Left lobe of liver (tissue), 2 donors: ENCODE measurements at places on chromosomes 4 and X.

GRCh38 chrX:45972636-45973035 is 572.6 kb downstream of the ZNF674 start:
- no peak for DNase-seq

DNA sequence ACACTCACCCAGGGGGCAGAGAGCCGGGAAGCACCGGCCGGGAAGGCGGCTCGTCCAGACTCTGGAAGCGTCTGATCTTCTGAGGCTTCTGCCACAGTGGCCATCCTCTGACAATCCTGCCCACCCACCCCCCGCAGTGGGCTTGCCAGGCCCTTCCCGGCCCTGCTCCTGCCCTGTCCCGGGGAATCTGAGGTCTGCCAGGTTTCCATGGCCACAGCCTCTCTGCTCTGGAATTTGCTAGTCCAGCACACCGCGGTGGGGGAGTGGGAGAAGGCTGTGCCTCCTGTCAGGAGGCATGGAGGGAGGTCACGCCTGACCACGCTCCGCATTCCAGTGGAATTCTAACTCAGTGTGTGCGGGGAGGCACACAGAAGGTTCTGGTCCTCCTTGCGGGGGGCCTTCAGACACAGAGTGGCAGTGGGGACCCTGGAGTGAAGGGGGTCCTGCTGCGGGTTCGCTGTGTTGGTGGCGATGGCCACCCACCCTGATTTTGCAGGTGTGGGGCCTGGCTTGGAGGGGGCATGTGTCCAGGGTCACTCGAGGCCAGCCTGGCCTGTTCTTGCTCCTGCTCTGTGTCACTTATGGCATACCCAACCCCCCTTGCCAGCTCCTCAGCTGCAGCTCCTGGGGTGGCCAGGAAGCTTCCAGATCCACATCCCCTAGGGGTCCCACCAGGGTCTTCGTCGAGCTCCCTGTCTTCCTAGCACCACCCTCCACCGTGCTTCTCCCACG is 55.6 kb upstream of the ADRA2C start:
- no peak for DNase-seq

GRCh38 chrX:54180403-54180802 is 2.7 kb downstream of the FAM120C start:
- no peak for DNase-seq

GRCh38 chr4:87141428-87141827 is 79.0 kb downstream of the KLHL8 start:
- no peak for DNase-seq

DNA sequence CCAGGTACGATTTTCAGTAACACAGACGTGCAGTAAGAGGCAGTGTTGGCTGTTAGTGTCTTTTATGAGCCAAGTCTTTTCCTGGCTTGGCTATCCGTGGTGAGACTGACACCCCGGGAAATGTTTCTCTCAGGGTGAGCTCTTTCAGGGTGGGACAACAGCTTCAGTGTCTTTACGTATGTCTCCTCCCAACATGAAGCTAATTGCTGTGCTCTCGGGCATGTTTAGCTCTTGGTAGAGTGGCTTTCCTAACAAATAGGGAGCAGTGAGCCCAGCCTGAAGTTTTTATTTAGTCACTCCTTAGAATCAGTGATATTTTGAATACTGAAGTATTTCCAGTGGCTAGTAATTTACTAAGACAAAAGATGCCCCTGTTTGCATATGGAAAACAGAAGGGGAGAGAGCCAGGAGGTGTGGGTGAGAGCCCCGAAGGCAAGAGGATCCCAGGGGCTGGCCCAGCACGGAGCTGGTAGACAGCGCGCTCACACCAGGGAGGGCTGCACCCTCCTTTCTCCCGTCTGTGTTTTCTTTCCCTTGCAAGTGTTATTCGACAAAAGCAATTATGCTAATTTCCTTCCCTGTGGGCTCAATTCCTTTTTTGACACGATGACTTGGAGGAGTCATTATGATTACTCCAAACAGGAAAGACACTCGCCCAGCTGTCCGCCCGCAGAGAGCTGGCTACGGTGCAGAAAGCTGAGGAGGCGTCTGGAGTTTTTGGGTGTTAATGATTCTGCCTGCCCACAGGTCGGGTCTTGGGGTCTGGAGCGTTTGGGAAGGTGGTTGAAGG is 47.7 kb downstream of the PDGFRA start:
- DNase-seq, result no peak

GRCh38 chr4:101835121-101835904 is 44.8 kb downstream of the BANK1 start:
- DNase-seq, result no peak

DNA sequence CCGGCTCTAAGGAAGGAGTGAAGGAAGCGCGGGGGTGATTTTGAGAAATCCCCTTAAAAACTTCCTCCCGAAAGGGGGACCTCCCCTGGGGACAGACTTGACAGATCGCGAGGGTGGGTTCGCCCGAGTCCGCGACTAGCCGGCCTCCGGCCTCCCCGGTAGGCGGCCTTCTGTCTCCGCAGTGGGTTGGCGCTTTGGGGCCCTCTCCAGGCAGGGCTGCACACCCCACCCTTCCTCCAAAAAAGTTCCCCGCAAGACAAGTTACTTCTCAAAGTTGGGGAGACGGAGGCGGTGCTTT is 24.8 kb downstream of the HOPX start:
- DNase-seq, result no peak

- no peak for DNase-seq
These were observed 25.9 kb downstream of the OFD1 start for GRCh38 chrX:13760426-13760825.

DNA sequence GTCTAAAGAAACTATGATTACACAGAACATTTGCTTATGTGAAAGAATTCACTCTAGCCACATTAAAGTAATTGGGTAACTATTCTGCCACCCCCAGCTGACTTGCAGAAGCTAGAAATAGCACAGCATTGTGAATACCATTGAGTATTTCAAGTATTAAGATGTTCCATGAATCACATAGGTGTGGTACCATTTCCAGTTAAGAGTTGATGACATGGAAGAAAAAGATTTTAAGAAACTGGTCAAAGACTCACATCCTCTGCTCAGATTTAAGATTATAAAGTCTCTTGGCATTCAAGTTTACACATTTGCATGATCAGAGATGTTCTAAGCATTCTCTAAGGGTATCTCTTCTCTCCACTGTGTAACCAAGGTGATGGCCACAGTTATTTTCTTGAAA is 287.5 kb downstream of the CAMK2D start:
- DNase-seq, result no peak

GRCh38 chr4:119678761-119679160 is 50.2 kb upstream of the PDE5A start:
- no peak for DNase-seq

- no peak for DNase-seq
These were observed 517.7 kb upstream of the GALNT7 start for GRCh38 chr4:172650758-172651530.

- DNase-seq, result no peak
These were observed 292.3 kb downstream of the ANKRD50 start for GRCh38 chr4:124420166-124420695.

DNA sequence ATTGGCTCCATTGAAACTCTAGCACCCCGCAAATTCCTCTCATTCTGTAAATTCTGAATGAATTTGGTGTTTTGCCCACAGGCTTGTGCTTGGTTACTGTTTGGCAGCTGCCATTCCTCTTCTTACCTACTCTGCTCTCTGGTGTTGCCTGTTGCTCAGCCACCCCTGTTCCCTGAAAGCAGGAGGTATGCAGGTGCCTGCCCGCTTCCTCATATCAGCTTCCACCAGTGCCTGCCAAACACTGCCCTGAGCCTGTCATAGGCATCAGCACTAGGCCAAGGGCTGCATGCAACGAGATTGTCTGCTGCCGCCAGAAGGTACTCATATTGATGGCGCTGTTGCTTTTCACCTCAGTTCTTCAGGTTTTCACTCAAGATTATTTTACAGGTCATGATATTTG is 978.1 kb downstream of the C4orf33 start:
- DNase-seq, result peak; percentile 66

DNA sequence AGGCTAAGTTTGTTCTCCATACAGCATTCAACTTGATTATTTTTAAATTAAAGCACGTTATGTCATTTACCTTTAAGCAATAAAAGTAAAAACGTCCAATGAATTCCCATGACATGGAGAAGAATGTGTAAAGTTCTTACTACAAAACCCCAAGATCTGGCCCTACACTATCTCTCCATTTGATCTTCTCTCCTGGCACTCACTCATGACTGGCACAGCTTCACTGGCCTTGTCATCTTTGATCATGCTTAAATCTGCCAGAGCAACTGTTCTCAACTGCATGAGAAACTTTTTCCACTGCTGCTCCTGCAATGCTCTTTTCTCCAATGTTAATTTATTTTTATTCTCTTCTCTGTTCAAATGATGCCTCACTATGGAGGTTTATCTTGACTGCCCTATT is 1109.0 kb upstream of the IGFBP7 start:
- no peak for DNase-seq

DNA sequence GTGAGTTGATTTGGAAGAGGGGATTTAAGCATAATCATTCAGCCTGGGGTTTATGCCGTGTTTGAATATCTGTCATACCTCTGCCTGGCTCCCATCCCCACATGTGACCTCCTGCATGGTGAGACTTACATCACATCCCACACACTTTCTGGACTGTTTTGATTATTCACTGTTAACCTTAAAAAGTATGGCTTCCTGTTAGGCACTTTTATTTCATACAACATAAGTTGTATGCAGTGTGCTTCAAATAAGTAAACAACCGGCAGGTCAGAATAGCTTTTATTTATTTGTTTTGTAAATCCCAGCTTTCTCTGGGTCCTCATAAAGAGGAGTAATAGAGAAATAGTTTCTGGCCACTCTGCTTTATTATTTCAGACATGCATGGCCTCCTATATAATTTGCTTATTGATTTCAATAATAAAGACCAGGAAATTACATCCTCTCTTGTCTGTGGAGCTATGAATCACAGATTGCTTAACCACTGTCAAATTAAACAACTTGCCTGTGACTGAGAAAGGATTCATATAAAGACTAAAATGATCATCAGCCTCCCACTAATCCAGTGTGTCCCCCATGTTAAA is 376.8 kb upstream of the ZFP42 start:
- DNase-seq, result no peak
